ENCODE measurements at places on chromosomes 12 and 14.
A peak's percentile ranks its signal among the peaks of the same experiment; 100 is the strongest.

- no peak for DNase-seq
Observed at GRCh38 chr12:2895051-2895451, 4.4 kb downstream of the TULP3 start.

GRCh38 chr12:89991807-89992590, 283.4 kb upstream of the ATP2B1 start:
- DNase-seq: no peak

- DNase-seq: no peak
Observed at GRCh38 chr12:88952562-88952942, 372.3 kb upstream of the KITLG start.

GRCh38 chr12:42589465-42590329, at the start of gene PRICKLE1:
TSS of gene PRICKLE1 (minus strand) at chr12:42589746. CDS start at chr12:42472516, 117,230 bp downstream.
- DNase-seq: no peak

GRCh38 chr12:32211066-32211899, 104.6 kb downstream of the BICD1 start:
- no peak for DNase-seq

- DNase-seq: no peak
Observed at GRCh38 chr14:56181681-56182085, 63.5 kb downstream of the PELI2 start.

- DNase-seq: peak; percentile 84
Observed at GRCh38 chr12:94305130-94305957, 154.3 kb downstream of the CEP83 start.

- no peak for DNase-seq
Observed at GRCh38 chr12:93127582-93128331, 198.7 kb upstream of the EEA1 start.

GRCh38 chr14:51295646-51296263, 55.7 kb downstream of the TMX1 start:
- no peak for DNase-seq

- DNase-seq: no peak
Observed at GRCh38 chr12:64525461-64526160, 73.7 kb downstream of the TBK1 start.

DNA sequence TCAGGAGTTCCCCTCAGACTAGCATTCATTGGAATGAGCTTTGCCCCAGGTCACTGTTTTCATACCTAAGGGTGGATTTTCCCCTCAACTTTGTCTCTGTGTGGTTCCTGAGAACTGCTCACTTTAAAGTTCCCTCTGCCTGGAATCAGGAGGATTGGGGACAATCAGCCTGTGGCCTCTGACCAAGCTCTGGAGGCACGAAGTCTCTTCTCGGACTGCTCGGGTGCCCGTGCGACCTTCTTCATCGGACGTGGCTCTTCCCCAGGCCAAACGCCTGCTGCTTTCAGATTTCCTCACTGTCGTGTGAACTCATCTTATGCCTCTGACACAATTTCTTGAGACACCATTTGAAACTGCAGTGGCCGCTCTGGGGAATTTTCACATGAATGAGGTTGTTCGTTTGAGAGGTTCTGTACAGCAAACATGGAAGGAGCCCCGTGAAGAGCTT, 153.7 kb upstream of the PZP start:
- peak; percentile 69 for DNase-seq

GRCh38 chr14:26078561-26078960, 519.3 kb downstream of the NOVA1 start:
- DNase-seq: no peak

- no peak for DNase-seq
Observed at GRCh38 chr12:130555628-130556485, 160.2 kb downstream of the RIMBP2 start.

- DNase-seq: no peak
Observed at GRCh38 chr14:69710378-69710777, 56.6 kb upstream of the SRSF5 start.

DNA sequence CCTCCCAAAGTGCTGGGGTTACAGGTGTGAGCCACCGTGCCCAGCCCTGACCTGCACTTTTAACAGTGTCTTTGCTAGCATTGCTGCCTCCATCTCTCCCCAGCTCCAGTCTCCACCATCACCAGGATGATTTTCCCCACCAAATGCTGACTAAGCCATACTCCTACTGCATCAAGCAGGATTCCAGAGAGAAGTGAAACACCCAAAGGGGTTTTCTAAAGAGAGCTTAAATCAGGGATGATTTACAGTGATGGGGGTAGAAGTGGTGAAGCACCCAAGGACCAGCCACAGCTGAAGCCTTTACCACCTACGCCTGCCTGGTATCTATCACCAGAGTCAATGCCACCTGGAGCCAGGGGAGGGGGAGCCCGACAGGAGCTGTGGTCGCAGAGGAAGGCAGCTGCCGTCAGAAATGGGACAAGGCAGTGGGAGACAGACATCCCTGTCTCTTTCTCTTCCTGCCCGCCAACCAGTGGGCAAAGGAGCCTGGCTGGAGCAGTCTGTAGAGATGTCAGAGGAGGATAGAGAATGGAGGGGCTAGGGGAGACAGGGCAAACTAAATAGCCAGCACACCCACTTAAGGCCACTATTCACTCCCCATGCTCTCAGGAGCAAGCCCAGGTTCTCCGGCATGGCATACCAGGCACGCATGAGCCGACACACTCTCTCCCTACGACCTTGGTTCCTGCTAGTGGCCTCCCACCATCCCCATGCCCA, 22.4 kb upstream of the CD9 start:
- DNase-seq: no peak

DNA sequence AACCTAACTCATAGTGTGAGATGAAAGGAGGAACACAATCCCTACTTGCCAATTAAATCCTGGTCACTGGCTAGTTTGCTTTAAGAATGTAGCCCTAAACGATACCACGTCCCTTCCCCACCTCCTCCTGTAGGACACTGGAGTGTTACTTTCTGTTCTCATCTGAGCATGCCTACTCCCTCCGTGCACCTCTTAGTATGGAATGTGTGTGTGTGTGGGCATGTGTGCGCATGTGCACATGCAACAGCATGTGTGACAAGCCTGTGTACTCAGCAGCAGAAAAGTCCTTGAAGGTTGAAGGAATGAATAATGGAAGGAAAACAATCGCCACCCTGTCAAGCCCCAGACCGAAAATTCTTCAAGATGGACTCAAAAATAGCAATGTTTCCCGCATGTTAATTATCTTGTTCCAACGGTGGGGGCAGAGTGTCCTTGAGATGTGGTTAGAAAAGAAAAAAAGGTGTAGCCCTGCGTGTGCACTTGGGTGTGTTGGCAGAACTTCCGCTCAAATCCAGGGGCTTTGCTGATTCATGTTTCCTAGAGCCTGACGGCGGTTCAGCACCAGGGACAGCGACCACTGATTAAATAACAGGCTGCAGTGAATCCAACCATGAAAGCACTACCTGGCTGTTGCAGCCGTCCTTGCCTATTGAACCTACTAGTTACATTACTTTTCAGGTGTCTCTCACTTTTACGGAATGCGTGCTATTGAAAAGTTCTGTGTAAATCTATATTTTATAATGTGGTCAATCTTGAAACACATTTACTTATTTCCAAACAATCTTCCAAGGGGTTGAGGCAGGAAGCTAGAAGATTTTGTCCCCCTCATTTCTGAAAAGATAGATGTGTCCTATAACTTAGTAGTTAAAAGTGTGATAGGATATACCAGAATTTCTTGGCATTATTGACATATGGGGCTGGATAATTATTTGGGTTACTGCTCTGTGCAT, 79.8 kb downstream of the SRRM4 start:
- no peak for DNase-seq

Data from stimulated activated effector memory CD8-positive, alpha-beta T cell treated with anti-CD3 and anti-CD28 coated beads, Interleukin-12 subunit alpha, Interleukin-12 subunit beta, amount 100 ng/mL, for 72 hours (primary cell).